ENCODE measurements at places on chromosomes 5 and 9.

DNA sequence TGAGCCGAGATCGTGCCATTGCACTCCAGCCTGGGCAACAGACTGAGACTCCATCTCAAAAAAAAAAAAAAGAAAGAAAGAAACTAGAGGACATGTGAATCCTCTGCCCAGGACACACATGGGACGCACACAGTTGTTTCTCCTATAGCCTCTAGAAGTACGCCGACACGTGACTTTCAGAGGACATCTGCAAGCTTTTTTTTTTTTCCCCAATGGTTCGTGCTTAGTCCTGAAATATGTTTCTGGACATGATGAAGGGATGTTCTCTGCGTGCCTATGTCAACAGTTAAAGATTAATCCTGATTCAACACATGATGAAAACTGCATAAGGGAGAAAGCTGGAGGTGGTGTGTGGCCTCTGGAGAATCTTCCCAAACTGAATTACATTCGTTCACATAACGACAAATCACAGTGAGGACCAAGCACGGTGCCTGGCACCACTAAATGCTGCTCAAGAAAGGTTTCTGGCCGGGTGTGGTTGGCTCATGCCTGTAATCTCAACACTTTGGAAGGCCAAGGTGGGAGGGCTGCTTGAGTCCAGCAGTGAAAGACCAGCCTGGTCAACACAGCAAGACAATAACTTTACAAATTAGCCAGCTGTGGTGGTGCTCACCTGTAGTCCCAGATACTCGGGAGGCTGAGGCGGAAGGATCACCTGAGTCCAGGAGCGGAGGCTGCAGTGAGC is 9.8 kb downstream of the COL23A1 start:
- DNase-seq: no peak

DNA sequence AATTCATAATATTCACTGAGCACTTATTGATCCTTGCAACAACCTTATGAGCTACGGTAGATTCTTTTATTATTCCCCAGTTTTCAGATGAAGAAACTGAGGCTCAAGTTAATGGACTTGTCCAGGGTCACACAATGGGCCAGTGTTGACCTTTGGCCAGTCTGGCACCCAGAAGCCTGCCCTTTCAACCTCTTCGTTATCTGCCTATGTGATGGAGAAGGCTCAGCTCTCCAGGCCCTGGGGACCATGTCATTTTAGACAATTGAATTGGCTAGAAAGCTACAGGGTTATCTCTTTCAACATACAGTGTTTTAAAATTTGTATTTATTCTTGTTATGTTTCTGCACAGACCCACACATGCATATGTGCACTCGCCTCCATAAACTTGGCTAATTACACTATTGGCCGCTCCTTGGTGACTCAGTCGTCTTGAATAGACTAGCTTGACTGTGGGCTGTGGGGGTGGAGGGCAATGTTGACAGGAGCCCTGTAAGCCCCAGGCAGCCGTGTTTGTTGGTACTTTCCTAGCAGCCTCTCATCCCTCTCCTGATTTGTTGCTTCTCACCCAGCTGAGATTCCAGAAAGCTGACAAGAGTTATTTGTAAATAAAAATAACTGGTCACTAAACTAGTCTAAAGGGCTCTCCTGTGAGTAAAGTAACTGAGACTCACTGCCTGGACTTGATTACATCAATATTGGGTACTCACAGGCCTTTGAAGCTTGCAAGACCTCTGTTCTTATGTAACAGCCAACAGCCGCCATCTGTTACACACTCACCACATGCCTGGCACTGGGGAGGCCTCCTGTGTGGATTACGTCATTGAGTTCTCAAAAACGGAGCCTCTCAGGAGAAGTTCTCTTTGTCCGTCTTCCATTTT is 8.5 kb upstream of the ANGPTL2 start:
- DNase-seq: no peak

GRCh38 chr5:148085977-148086705 is 22.4 kb downstream of the SPINK5 start:
- no peak for DNase-seq

DNA sequence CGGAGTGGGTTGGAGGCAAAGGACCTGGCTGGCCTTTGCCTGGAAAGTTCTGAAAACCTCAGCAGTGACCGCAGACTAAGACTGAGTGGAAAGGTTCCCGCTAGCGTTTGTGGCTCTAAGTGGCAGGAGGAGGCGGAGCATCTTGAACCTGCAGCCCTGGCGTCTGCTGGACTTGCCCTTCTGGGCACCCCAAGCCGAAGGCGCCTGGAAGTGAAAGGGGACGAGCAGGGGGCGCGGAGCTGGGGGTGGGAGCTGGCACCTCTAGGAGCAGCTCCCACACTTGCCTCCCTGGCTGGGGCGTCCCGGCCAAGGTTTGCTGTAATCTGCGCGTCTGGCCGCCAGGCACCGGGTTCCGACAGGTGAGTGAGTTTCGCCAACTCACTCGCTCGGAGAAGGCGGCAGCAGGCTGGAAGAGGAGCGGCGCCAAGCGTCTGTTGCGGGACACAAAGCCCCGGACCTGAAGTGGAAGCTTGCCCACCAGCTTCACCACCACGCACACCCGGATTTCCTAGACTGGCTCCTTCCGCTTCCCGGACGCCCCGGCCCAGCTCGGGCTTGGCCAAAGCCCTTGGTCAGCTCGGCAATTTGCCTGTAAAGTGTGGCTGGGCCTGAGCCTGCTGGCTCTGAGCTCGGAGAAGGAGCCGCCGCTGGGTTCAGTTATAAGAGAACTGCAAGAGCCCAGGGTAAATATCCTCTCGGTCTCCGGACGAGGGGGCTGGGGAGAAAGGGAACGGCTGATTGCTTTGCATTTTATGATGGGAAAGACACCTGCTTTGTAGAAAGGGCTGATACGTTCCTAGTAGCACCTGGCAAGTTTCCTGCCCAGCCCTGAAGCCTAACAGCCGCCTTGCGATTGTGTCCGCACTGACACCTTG is at the start of gene GNA14:
Gene GNA14, minus strand, starts transcription at position 89 of the 875 bp plus-strand sequence. CDS start 529 bp downstream, outside the sequence.
- DNase-seq: no peak

- no peak for DNase-seq
These were observed 645.2 kb upstream of the COX7C start for GRCh38 chr5:85972539-85972938.

GRCh38 chr5:73186976-73187375 is 14.0 kb downstream of the TMEM174 start:
- no peak for DNase-seq

- DNase-seq: no peak
These were observed 64.7 kb downstream of the STK10 start for GRCh38 chr5:172123269-172123692.

DNA sequence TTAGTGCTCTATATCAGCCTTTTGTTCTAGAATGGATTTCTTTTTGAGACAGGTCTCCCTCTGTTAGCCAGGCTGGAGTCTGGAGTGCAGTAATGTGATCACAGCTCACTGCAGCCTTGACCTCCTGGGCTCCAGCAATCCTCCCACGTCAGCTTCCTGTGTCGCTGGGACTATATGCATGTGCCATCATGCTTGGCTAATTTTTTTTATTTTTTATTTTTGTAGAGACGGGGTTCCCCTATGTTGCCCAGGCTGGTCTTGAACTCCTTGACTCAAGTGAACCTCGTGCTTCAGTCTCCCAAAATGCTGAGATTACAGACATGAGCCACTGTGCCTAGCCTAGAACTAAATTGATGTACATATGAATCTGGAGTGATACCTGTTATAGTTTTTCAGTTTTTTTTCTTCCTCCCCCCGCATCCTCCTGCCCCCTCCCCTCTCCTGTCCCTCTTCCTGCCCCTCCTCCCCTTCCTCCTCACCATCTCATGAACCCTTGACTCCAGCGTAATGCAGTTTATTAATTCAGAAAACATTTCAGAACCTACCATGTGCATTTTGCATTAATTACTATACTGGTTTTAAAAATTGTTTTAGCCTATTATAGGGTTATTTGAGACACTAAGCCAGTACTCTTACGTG is 37.4 kb upstream of the TNFAIP8 start:
- no peak for DNase-seq

GRCh38 chr9:89436963-89437625 is 60.8 kb downstream of the SEMA4D start:
- no peak for DNase-seq

GRCh38 chr5:151128817-151129216 is 28.8 kb downstream of the ANXA6 start:
- DNase-seq: no peak

DNA sequence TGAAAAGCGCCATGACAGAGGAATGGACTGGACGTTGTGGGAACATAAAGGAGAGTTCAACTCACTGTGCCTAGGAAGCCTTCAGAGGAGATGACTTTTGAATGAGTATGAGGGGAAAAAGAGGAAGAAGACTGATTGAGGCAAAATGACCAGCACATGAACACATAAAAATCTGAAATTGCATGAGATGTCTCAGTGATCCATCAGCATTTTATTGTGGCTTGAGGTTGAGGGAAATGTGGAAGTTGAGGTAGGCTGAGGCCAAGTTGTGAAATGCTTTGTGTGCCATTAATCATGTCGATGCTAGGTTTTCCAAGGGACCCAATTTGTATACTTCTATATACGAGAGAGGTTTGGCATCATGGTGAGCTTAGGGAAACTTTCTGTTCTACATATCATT is 140.9 kb upstream of the TLX3 start:
- DNase-seq: no peak

DNA sequence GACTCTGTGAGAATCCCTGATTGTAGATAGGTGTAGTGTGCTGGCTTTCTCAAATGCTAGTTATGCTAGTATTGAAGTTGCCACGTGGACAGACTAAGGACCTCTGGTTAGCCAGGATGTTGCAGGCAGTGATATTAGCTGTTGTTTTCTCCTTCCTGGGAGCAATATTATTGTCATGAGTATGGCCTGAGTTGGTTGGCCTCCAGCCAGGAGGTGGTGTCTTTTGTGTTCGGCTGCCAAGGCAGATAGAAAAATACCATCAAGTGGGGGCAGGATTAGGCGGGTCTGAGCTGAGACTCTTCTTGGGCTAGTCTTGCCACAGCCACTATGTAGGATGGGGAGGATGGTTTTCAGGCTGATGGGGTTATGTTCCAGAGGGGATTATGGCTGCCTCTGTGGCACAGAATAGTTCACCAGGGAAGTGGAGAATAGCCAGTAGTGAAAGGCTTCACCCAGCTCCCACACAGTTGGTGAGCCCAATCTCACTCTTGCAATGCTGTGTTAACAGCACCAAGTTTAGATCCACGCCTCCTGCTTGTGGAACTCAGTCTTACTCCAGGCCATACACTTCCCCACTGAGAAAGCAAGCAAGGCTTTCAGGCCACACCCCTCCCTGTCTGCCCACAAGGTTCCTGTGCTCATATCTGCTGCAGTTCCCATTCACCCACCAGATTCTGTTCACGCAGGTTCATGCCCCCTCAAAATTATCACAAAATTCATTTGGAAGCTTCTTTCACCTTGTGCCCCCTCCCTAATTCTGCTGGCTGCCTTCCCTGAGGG is 31.2 kb downstream of the GHR start:
- no peak for DNase-seq

- DNase-seq: no peak
These were observed 97.3 kb upstream of the SLCO6A1 start for GRCh38 chr5:102596113-102596512.

DNA sequence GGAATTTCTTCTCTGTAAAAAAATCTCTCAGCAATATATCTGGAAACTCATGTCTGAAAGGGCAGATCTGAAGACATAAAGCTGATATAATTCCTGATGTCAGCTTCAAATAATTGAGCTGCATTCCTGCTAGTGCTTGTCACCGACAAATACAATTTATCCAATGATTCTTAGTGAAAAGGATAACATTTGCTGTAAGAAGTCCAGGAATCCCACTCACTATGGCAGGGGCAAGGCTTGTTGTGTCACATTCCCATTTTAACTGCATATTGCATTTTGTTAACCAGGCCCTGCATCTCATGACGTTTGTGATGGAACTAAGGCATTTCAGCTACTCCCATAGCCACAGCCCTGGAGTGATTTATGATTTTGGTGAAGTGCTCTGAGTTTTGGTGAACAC is 160.1 kb upstream of the DAB2 start:
- no peak for DNase-seq

DNA sequence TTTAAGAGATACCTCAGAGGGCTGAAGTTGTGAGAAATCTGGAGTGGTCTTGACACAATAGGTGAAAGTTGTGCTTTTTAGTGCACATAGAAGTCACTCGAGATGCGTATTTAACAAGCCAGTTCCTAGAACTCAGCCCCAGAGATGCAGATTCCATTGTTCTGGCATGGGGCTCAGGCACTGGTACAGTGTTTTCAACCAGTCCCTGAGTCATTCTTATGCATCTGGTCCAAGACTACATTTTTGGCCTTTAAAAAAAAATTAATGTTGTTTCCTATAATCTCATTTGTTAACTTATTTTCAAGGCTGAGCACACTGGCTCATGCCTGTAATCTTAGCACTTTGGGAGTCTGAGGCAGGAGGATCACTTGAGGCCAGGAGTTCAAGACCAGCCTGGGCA is 29.6 kb downstream of the PTTG1 start:
- no peak for DNase-seq

GRCh38 chr9:99593610-99594009 is 228.1 kb upstream of the NR4A3 start:
- peak; percentile 17 for DNase-seq

GRCh38 chr5:132779961-132780360 is 2.9 kb upstream of the SEPTIN8 start:
- DNase-seq: no peak

GRCh38 chr9:127133739-127134167 is 11.3 kb upstream of the ANGPTL2 start:
- DNase-seq: no peak

DNA sequence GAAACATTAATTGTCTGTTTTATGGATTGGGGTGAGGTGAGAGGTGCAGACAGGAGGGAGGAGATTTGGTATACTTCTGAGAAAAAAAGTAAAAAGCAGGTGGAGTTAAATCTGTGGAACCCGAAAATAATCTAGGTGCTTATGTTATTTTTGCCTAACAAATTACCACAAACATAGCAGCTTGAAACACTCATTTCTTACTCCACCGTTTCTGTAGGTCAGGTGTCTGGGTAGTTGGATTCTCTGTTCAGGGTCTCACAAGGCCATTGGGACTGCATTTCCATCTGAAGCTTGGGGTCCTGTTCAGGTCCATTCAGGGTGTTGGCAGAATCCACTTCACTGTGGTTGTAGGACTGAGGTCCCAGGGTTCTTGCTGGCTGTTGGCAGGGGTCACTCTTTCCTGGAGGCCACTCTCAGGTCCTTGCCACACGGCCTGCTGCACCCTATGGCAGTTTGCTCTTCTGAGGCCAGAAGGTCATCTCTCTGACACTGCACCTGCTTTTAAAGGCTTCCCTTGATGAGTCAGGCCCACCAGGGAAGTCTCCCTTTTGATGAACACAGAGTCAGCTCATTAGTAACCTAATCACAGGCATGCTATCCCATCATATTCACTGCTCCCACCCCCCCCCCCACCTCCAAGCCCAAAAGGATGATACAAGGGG is 82.2 kb downstream of the TRIO start:
- DNase-seq: no peak
